Glutamatergic neuron (in vitro differentiated cells): ENCODE measurements at places on chromosomes 11 and 22. TPM values are rescaled to one million over a fixed set of nuclear protein-coding genes. Genes with fewer than 3 reads are reported as not detected.

- H3K4me1 ChIP-seq = peaks cover 2% of the 10 kb centered on the region
- no peak for DNase-seq
- no peak overlapping the region for H3K27ac ChIP-seq
- H3K27me3 ChIP-seq = peaks cover 7% of the 10 kb centered on the region
Observed at GRCh38 chr22:19696504-19697276, 17.6 kb upstream of the SEPTIN5 start.

DNA sequence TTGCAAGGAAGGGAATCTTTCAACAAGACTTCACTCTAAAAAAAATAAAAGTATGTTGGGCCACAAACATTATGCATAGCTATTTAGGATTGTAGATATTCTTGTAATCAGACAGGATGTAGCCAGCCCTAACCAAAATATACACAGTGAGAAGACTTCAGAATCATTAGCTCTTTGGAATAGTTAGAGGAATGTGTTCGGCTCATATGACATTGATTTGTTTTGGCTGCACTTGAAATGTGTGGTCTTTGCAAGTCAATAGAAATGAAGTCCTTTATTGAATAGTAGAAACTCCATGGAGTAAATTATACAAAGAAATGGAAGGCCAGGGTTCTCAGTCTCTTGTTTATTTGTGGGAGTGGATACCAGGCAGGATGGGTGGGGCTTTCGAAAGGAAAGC lies 692.1 kb downstream of the NTM start:
- H3K4me3 ChIP-seq = no peak overlapping the region
- DNase-seq = no peak
- no peaks in the 10 kb centered on the region for H3K4me1 ChIP-seq
- no peak overlapping the region for H3K27ac ChIP-seq

- DNase-seq = no peak
- H3K4me3 ChIP-seq = no peak overlapping the region
- H3K27me3 ChIP-seq = no peaks in the 10 kb centered on the region
- peaks cover 6% of the 10 kb centered on the region for H3K4me1 ChIP-seq
- H3K27ac ChIP-seq = no peak overlapping the region
- H3K36me3 ChIP-seq = no peaks in the 10 kb centered on the region
Observed at GRCh38 chr11:24145411-24145810, 351.4 kb upstream of the LUZP2 start.

EHBP1L1 gene
- total RNA-seq = 14.2 TPM

DNA sequence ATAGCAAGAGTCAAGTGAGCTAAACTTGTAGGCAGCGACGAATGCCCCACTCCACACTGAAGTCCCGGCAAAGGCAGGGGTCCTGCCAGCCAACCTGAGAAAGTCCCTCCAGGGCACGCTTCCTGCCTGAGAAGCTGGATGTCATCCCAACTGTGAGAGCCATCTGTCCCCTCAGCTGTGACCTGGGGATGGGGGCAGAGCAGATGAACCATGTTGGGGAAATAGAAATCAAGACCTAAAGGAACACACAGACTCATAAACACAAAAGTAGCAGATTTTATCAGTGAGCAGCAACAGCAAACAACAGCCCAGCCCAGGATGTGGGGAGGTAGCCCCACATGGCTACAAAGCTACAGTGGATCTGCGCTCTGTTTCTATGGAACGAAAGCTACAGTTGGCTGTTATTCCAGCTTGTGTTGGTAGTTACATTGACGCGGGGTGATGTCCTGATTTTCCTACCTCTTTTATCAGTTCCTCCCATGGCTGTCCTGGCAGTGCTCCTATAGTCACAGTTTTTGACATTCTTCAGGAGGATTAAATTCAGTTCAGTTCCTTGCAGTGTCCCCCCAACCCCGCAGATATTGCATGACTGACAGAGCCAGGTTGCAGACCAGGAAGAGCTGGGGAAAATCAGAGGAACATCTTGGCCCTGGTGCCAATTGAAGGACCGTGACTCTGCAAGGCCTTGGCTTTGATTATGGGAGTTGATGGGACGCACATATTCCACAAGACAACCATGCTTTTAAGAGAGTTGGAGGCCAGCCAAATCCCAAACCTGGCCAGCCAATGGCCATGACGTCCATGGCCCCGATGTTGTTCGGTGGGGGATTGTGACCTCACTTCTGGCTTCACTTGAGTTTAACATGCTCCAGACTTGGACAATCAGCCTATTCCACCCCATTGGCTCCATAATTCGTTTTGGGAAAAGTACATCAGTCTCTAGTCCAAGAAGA lies 14.6 kb downstream of the MRGPRD start:
- peaks cover 12% of the 10 kb centered on the region for H3K36me3 ChIP-seq
- peak; percentile 3 for DNase-seq
- H3K27ac ChIP-seq = no peak overlapping the region
- H3K4me1 ChIP-seq = peaks cover 4% of the 10 kb centered on the region
- H3K4me3 ChIP-seq = no peak overlapping the region

TOM1 gene
- total RNA-seq = 40.6 TPM

IRAG1 gene
- total RNA-seq = 4.2 TPM

DNA sequence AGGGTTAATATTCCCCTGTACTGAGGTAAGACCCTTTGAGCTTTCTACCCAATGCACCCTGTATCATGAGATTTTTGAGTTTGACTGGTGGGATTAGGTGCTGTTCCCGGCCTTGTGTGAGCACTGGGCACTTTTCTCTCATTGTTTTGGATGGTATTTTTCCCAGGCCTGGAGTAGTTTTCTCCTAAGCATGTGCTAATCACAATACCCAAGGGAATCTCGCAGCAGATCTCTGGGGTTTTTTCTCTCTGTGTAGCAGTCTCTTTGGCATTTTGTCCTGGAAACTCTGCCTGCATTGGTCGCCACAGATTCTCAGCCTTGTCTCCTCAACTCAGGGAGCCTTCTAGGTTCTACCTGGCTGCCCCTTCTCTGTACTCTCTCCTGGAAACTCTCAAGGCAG lies 19.9 kb downstream of the IGHMBP2 start:
- H3K27me3 ChIP-seq = no peaks in the 10 kb centered on the region
- no peak for DNase-seq
- H3K4me1 ChIP-seq = peaks cover 4% of the 10 kb centered on the region
- H3K4me3 ChIP-seq = no peak overlapping the region
- no peak overlapping the region for H3K27ac ChIP-seq

DNA sequence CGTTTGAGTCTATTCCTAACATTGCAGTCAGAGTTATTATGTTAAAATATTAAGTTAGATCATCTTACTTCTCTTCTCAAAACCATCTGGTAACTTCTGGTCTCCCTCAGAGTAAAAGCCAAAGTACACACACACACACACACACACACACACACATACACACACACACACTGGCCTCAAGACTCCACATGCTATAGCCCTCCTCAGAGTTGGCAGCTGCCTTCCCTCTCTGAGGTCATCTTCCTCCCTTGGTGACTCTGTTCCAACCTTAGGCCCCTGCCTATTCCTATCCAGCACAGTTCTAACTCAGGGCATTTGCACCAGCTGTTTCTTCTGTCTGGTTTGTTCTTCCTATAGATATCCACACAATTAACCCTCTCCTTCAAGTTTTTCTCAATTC lies 272.0 kb upstream of the SESN3 start:
- DNase-seq = no peak
- H3K4me3 ChIP-seq = no peak overlapping the region
- H3K4me1 ChIP-seq = peaks cover 8% of the 10 kb centered on the region
- peaks cover 7% of the 10 kb centered on the region for H3K27me3 ChIP-seq
- no peak overlapping the region for H3K27ac ChIP-seq

HBE1 gene
- total RNA-seq = not detected

- no peaks in the 10 kb centered on the region for H3K36me3 ChIP-seq
- DNase-seq = no peak
- peaks cover 2% of the 10 kb centered on the region for H3K27me3 ChIP-seq
Observed at GRCh38 chr22:46777609-46777970, 15.1 kb downstream of the TBC1D22A start.

DNA sequence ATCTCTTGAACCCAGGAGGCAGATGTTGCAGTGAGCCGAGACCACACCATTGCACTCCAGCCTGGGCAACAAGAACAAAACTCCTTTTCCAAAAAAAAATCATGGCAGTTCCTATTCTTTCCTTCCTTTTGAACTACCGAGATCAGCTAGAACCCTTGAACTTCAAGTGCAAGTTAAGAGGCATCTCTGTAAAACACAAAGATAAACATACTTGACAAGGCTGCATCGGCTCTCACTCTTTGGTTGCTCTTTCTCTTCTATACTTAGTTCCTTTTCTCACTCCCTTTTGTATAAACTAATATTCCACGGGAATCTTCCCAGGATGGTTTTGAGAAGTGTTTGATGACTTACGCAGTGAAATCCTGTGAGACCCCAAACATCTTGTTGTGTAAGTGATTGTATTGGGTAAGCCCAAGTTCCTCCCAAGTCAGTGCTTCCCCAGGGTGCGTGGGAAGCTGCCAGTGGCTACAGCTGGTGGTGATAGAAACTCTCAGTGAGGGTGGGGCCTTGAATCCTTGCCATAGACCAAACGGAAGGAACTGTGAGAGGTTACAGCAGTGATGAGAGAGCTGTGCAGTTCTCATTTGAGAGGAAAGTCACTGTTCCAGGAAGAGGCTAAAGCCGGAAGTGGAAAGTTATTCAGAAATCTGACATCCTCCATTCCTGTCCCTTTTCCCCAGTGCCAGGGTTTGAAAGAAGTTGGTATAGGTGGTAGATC lies 24.1 kb upstream of the CDC42EP2 start:
- H3K4me1 ChIP-seq = peaks cover 58% of the 10 kb centered on the region
- no peak for DNase-seq
- H3K4me3 ChIP-seq = no peak overlapping the region
- H3K27me3 ChIP-seq = peaks cover 8% of the 10 kb centered on the region

DNA sequence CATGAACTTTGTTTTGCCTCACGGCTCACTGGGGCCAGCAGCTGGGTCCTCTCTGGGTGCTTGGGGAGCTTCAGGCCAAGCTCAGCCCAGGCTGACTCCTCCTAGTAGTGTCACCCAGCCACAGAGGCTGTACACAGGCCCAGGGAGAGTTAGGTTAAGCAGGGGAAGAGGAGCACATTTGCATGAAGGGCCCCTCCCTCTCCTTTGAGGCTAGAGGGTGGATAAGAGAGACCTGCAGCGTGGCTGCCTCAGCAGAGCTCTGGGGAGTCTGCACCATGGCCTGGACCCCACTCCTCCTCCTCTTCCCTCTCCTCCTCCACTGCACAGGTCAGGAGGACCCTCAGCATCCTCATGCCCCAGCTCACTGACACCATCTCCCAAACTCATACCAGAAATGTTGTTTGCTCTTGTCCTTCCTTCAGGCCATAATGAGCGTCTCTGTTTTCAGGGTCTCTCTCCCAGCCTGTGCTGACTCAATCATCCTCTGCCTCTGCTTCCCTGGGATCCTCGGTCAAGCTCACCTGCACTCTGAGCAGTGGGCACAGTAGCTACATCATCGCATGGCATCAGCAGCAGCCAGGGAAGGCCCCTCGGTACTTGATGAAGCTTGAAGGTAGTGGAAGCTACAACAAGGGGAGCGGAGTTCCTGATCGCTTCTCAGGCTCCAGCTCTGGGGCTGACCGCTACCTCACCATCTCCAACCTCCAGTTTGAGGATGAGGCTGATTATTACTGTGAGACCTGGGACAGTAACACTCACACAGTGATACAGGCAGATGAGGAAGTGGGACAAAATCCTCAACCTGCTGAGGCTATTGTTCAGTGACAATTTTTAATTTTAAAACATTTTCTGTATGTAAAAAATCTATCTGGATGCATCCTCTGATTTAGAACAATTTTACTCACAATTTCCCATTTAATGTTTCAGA lies 82.4 kb upstream of the VPREB1 start:
- H3K36me3 ChIP-seq = peaks cover 5% of the 10 kb centered on the region
- peaks cover 14% of the 10 kb centered on the region for H3K27me3 ChIP-seq
- no peak for DNase-seq
- H3K4me3 ChIP-seq = no peak overlapping the region

DNA sequence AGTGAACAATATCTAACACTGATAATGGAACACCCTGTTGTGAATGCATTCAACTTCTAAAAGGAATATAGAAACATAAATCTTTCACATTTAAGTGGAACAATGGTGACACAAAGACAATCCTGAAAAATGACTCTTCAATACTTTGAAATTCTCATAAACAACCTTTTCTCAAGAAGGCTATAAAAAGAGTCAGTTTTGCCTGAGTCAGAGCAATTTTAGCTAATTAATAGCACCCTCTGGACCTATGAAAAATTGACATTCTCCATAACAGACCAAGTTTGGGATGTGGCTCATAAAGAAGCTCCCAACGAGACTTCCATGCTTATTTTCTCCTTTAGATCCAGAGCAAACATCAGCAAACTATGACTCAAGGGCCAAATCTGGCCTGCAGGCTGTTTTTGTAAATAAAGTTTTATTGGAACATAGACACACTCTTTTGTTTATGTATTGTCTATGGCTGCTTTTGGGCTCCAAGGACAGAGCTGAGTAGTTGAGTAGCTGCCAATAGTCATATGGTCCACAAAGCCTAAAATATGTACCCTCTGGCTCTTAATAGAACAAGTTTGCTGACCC lies 108.0 kb downstream of the MAML2 start:
- H3K36me3 ChIP-seq = no peaks in the 10 kb centered on the region
- DNase-seq = no peak
- H3K27me3 ChIP-seq = no peaks in the 10 kb centered on the region
- peaks cover 2% of the 10 kb centered on the region for H3K4me1 ChIP-seq

PIWIL4 gene
- total RNA-seq = 0.69 TPM

P2RY2 gene
- 0.69 TPM for total RNA-seq

- no peak overlapping the region for H3K27ac ChIP-seq
- peaks cover 7% of the 10 kb centered on the region for H3K36me3 ChIP-seq
- no peaks in the 10 kb centered on the region for H3K4me1 ChIP-seq
- no peak overlapping the region for H3K4me3 ChIP-seq
- peaks cover 13% of the 10 kb centered on the region for H3K27me3 ChIP-seq
Observed at GRCh38 chr11:69303427-69303826, 9.5 kb downstream of the MYEOV start.

- DNase-seq = no peak
- no peak overlapping the region for H3K27ac ChIP-seq
- H3K36me3 ChIP-seq = no peaks in the 10 kb centered on the region
- peaks cover 2% of the 10 kb centered on the region for H3K4me1 ChIP-seq
- no peak overlapping the region for H3K4me3 ChIP-seq
Observed at GRCh38 chr22:44430716-44431115, 67.3 kb downstream of the RTL6 start.

DNA sequence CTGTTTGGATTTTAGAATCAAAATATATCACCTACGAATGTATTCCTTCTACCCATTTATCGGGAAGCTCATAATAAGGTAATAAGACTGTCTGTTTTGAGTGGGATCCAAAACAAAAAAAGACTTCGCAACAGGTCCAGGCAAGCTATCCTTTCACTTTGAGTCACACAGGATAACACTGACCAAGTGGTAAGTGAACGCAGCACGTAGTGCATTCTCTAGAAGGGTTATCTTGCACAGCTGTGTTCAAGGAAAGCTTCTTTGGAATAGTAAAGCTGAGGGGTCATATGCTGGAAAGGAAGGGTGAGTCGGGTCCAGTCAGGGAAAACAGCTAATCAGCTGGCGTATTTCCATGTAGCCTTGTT lies 22.3 kb upstream of the NRGN start:
- peaks cover 4% of the 10 kb centered on the region for H3K36me3 ChIP-seq
- H3K27ac ChIP-seq = no peak overlapping the region
- peaks cover 30% of the 10 kb centered on the region for H3K4me1 ChIP-seq
- DNase-seq = no peak
- peaks cover 10% of the 10 kb centered on the region for H3K27me3 ChIP-seq

GRCh38 chr22:19729507-19729906 lies 6.2 kb downstream of the GP1BB start:
- H3K27me3 ChIP-seq = peaks cover 37% of the 10 kb centered on the region
- H3K36me3 ChIP-seq = no peaks in the 10 kb centered on the region
- DNase-seq = no peak
- H3K4me1 ChIP-seq = peaks cover 6% of the 10 kb centered on the region
- H3K4me3 ChIP-seq = no peak overlapping the region
